Tibial nerve (tissue), 4 donors: ENCODE measurements at places on chromosomes 4 and X. TPM values are rescaled to one million over a fixed set of nuclear protein-coding genes. Genes with fewer than 3 reads are reported as not detected.

DNA sequence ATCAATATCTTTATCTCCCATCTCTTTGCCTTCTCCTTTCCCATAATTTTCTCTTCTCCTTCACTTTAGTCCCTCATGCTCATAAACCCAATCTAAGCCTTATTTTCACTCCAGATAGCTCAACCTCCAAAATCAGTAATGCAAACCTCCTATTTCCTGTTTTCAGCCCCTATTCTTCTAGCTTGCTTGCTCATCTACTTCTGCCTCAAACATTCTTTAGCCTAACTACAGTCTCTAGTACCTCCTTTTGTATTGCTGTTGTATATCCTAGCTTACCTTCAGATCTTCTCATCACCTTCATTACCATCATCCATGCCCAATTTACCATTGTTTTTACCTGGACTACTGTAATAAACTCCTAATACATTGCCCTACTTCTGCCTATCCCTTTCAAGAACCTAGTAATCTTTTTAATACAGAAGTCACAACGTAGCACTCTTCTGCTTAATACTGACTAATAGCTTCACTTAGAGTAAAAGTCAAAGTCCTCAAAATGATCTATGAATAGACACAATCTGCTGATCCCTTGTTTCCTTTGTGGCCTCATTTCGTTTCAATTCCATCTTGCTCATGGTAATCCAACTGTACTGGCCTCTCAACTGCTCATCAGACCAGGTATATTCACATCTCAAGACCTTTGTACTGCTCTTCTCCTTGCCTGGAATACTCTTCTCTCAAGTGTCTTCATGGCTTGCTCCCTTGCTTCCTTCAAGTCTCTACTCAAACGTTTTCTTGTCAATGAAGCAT lies 123.4 kb downstream of the FAM13A start:
- DNase-seq = no peak

The TCEAL7 gene
- total RNA-seq = 15.9 TPM

- DNase-seq = no peak
Observed at GRCh38 chr4:39820186-39820585, 122.2 kb downstream of the UBE2K start.

DNA sequence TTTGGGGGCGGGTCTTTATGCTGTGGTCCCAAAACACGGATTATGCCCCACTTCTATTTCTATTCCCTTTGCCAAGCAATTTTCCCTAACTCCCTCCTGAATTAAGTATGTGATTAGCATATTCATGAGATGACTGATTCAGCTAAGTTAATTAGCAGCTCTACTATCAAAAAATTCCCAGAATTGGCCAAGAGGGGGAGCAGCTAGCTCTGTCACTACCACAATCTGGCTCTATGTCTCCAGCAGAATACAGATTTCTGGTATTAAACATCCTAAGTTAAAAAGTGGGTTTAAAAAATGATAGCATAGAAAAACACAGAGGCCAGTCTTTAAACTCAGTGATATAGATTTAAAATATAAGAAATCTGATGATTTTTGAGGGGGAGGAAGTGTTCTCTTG lies 80.3 kb downstream of the GPC4 start:
- DNase-seq = no peak

DNA sequence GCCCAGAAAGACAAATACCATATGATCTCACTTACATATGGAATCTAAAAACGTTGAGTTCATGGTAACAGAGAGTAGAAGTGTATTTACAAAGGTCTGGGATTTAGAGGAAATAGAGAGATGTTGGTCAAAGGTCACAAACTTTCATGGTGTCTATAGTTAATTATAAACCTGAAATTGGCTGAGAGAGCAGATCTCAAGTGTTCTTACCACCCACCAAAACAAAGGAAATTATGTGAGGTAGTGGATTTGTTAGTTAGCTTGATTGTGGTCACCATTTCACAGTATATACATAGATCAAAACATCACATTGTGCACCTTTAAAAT lies 186.8 kb downstream of the NWD2 start:
- DNase-seq = no peak

The CLDN22 gene
- not detected for total RNA-seq

The NSUN7 gene
- 3.1 TPM for total RNA-seq

The PDGFRA gene
- total RNA-seq = 103 TPM

GRCh38 chrX:129790146-129790545 lies 10.4 kb downstream of the SASH3 start:
- DNase-seq = no peak

GRCh38 chr4:54268151-54268550 lies 39.1 kb downstream of the PDGFRA start:
- DNase-seq = no peak

DNA sequence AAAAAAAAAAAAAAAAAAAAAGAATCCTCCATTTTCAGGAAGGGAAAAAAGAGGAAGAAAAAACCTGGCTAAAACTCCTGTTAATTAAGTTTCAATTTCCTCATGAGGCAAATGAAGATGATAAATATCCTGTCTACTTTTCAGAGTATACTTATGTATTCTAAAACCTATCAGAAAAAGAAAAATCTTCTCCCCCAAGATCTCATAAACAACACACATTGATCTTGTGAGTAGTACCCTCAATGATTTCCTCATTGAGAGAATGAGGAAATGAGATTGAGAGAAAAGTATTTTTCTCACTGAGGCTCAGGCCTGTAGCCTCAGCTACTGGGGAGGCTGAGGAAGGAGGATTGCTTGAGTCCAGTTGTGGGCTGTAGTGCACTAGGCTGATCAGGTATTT lies 146.7 kb downstream of the TET2 start:
- DNase-seq = no peak

The MAGEA3 gene
- total RNA-seq = not detected

The FAM184B gene
- total RNA-seq = not detected

- no peak for DNase-seq
Observed at GRCh38 chr4:8070736-8071718, 87.6 kb downstream of the ABLIM2 start.

- no peak for DNase-seq
Observed at GRCh38 chr4:36551697-36552214, 270.3 kb downstream of the DTHD1 start.

DNA sequence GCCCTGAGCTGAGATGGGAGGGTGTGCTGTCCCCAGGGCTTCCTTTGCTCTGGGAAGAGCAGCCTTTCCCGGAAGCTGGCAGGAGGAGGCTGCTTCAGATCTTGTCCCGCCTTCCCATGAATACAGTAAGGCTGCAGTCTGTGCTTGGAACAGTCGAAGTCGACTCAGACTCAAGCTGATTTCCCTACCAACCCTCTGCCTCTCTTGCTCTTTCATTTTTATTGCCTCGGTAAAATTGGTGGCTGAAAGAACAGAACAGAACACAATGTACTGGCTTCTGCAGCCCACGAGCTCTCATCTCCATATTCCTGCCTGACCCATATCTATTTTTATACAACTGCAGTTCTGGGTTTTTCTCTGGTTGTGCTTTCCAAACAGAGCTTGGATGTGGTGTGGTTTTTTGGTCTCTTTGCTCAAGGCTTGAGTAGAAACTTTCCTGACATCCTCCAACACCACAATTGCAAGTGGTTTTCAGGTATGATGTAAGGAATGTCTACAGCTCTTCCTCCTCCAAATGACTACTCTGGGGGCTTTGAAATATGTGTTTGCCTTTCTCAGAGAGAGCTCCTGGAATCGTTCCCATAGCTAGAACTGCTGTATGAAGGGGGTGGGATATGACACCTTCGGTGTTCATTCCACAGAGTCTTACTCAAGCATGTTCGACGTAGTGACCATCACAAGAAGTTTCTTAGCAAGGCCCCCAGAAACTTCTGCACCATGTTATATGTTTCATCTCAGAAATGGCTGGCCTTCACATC lies 61.3 kb downstream of the ENPP6 start:
- no peak for DNase-seq

- no peak for DNase-seq
Observed at GRCh38 chr4:91304292-91304691, 999.5 kb upstream of the GRID2 start.
